ENCODE measurements at places on chromosomes 13 and 19.

GRCh38 chr13:111955412-111956065, 111.4 kb upstream of the SOX1 start:
- no peak for DNase-seq

- DNase-seq, result no peak
These were observed 997 bp upstream of the SAMD4B start for GRCh38 chr19:39341129-39341718.

- peak; percentile 13 for DNase-seq
These were observed 3.0 kb upstream of the NDFIP2 start for GRCh38 chr13:79477968-79478367.

GRCh38 chr13:95479731-95480130, 72.8 kb upstream of the CLDN10 start:
- no peak for DNase-seq

DNA sequence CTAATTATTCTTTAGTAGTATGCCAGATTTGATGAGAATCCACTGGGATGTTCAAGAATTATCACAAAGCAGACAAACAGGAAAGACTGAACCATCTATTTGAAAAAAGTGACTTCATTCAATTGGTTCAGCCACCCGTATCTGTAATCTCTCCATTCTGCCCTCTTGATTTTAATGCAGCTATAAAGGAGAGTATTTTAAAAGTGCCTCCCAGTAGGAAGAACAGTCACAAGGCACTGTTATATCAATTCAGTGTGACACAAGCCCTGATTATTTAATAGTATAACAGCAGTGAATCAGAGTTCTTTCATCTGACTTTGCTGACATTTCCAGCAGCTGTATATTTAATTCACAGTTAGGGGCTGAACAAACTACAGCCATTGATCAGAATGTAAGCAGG, 77.3 kb upstream of the SLAIN1 start:
- DNase-seq, result no peak

GRCh38 chr19:47445937-47446402, 25.7 kb downstream of the SLC8A2 start:
- DNase-seq, result no peak

- DNase-seq, result peak; percentile 92
These were observed 1.5 kb downstream of the GPC6 start for GRCh38 chr13:93227878-93228642.

GRCh38 chr13:95660981-95661581, 15.9 kb upstream of the DNAJC3 start:
- DNase-seq, result no peak

DNA sequence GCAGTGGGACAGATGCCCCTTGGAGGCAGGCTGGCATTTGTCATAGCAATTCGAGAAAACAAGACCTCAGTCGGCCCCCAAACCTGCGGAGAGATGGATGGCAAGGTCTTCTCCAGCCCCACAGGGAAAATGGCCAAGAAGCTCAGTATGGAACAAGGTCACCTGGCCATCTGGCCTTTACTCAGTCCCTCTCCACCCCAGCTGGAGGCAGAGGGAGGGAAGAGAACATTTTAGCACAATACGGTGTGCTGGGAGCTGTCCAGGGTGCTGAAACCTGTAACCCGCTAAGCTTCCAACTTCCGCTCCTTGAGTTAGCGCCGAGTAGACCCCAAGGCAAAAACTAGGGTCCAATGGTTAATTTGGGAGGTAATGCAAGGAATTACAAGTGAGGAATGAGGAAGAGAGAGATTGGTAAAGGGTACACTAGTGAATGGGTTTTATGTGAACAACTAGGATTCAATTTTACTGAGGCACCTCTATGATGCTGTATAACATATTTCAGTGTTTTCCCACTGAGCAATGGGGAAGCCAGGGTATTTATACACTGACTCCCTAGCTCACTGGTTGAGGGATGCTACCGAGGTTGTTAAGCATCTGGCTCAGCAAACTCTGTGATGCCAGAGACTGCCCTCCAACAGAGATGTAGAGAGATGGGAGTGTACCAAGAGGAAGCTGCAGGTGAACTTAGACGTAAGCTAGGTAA, 64.3 kb downstream of the CACNA1A start:
- peak; percentile 75 for DNase-seq

GRCh38 chr13:43522788-43523187, 264.0 kb downstream of the ENOX1 start:
- no peak for DNase-seq

DNA sequence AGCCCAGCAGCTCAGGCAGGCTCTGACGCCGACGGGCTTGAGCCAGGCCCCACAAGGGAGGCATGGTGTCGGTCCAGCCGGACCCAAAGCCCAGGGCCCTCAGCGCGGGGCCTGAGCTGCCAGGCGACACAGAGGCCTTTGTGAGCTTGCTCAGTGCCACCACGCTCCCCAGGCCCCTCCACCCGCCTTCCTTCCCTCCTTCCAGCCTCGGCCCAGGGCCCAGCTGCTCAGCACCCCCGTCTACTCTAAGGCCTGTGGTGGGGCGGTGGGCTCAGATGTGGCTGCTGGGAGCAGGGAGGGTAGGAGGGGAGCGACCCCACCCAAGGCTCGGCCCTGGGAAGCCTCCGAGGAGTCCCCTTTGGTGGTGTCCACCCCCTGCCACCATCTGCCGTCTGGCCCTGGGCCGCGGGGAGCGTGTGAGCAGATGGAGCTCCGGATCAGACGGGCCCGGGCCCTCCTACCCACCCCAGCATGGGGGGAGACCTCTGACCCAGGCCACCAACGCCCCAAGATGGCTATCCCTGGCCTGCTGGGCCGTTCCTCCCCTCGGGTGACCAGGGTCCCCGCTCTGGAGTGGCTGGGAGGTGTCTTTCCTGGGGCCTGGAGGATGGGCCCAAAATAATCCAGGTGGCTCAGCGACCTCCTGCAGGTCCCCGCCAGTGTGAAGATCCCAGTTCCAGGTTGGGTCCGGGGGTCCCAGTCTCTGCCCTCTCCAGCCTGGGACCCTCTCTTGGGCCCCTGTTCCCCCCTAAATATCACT, 7.8 kb downstream of the ZBTB7A start:
- no peak for DNase-seq
